ENCODE measurements at places on chromosomes 16 and 17.

DNA sequence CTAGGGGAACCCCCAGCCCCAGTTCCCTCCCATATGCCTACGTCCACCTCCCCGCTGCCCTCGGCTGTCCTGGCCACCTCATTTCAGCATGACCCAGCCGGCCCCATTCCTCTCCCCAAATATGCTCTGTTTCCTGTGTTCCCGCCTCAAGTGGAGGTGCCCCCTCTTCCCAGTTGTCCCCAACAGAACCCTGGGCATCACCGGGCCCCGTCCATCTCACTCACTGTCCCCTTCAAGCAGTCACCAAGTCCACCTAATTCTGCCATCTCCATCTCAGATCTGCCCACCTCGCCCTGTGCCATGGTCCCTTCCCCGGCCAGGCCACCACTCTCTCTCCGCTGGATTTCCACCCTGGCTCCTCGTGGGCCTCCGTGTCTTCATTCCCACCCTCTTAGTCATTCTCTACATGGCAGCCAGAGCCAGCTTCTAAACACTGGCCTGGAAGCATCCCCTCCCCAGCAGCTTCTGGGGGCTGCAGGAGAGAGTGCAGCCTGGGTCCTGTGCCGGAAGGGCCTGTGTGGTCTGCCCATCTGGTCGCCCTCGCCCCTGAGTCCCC is 12.8 kb downstream of the CDK3 start:
- DNase-seq: no peak

- DNase-seq: no peak
These were observed 1.0 kb downstream of the IL27 start for GRCh38 chr16:28505489-28506137.

GRCh38 chr16:55048745-55049144 is 118.1 kb downstream of the IRX5 start:
- no peak for DNase-seq

- no peak for DNase-seq
These were observed 2.9 kb upstream of the AOC3 start for GRCh38 chr17:42848093-42848492.

DNA sequence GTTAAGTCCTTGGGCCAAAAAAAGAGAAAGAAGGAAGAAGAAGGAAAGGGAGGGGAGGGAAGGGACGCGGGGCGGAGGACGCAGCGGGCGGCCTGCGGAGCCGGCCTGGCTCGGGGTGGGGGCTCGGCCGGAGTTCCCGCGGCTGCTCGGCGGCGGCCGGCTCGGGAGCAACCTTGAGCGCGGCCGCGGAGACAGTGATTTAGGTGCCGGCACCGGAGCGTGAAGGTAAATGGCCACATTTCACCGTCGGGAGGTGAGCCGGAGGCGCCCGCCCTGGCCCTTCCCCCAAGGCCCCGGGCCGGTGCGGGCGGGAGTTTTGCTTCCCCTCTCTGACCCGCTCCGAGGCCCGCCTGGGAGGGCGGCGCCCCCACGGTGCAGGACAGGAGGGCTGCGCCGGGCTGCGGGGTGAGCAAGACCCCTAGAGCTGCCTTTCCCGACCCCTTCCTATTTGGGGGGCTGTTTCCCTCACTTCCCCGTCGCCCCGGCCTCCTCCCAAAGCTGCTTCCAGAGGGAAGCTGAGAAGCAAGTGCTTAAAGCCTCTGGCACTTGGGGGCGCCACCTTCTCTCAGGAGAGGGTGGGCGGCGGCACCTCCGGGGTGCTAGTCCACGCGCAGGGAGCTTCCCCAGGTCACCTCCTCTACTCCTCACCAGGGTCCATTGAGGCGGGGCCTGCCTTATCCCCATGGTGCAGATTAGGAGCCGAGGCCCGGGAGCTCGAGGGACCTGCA is 56.5 kb downstream of the MRM1 start:
- no peak for DNase-seq

- no peak for DNase-seq
These were observed 2.0 kb downstream of the RHBDF2 start for GRCh38 chr17:76499267-76499667.

DNA sequence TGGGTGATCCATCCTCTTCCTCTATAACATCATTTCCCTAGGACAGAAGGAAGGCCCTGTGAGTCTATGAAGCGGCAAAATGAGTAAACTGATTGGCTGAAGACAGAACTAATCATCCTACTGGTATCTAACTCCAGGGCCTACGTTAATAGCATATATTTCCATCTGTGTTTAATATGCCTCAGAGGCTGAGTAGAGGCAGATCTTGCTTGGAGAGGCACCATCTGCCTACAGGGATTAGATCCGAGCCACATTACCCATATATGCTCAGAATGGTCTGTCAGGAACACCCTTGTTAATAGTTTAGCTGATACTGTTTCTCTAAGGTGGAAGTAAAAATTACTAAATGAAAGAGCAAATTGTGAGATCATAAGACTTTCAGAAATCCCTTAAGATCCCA is 13.2 kb upstream of the FOXJ1 start:
- DNase-seq: no peak

- no peak for DNase-seq
These were observed 331.5 kb downstream of the HAPSTR1 start for GRCh38 chr16:9422762-9423513.

DNA sequence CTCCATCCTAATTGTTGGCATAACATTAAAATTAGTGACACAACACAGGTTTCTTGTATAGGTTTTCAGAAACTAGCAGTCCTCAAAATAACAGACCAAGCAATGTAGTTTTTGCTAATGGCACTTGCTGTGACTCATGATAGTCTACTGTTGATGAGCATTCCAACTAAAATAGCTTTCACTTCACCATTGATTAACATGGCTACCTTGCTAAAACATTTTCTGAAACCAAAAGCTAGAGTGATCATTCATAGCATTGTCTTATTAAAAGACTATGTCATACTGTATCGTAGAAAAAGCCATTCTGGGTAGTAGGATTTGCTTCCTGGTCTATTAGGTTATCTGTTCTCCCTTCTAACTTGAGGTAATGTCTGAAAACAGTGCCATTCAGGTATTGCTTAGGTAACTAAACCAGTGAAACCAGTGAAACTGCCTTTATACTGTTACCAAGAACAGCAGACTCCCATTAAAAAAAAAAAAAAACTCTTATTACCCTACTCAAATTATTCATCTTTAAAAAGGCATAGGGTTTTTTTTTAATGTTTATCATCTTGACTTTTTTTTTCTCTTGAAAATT is 2.5 kb upstream of the CLTC start:
- DNase-seq: peak; percentile 3

GRCh38 chr17:27590864-27591263 is 40.1 kb upstream of the LGALS9 start:
- DNase-seq: no peak

GRCh38 chr16:20676268-20676825 is 21.1 kb downstream of the ACSM1 start:
- no peak for DNase-seq

GRCh38 chr17:71109697-71110096 is 940.4 kb downstream of the KCNJ2 start:
- no peak for DNase-seq

- DNase-seq: no peak
These were observed 1.8 kb upstream of the JMJD8 start for GRCh38 chr16:685967-686366.

DNA sequence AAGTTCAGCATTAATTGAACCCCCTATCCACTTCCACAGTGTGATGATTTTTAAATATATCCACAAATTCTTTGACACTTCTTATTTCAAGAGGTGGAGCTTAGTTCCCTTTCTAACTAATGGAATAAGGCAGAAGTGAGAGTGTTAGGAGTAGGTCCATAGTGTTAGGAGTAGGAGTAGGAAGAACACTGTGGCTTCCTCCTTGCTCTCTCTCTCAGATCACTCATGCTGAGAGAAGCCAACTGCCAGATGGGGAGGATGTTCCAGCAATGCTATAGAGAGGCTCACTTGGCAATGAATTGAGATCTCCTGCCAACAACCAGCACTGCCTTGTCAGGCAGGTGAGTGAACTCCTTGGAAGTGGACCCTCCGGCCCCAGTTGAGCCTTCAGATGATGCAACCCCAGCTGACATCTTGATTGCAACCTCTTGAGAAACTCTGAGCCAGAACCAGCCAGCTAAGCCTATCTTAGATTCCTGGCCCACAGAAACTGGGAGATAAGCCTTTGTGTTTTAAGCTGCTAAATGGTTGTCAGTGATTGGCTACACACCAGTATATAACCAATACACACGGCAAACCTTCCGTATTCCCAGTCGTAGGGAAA is 44.3 kb downstream of the SPECC1 start:
- DNase-seq: no peak

DNA sequence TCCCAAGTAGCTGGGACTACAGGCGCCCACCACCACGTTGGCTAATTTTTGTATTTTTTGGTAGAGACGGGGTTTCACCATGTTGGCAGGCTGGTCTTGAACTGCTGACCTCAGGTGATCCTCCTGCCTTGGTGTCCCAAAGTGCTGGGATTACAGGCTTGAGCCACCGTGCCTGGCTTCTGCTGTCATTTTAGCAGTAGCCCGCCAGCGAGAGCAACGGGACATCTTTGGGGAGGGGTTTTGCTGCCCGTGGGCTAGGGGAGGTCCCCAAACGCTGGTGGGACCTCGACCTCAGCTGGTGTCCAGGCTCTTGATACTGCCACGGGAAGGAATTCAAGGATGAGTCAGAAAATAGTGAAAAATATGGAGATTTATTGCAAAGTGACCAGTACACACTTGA is 108.1 kb upstream of the CACNG5 start:
- no peak for DNase-seq

- DNase-seq: no peak
These were observed 11.0 kb downstream of the CYB561 start for GRCh38 chr17:63434951-63435571.

DNA sequence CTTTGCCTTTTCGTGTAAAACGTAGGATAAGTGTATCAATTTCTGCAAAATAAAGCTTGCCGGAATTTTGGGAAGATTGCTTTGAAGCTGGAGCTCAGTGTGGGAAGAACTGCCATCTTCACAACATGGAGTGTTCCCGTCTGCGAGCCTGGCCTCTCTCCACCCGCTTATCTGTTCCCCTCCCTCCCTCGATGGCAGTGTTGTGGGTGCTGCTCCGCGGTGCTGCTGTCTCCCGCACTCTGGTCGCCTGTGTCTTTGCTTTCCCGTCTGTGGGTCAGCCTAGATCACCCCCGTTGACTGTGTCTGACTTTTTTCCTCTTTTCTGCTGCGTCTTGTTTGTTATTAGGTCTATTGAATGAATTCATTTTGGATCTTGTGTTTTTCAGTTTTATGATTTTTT is 17.0 kb downstream of the ACSF3 start:
- no peak for DNase-seq

DNA sequence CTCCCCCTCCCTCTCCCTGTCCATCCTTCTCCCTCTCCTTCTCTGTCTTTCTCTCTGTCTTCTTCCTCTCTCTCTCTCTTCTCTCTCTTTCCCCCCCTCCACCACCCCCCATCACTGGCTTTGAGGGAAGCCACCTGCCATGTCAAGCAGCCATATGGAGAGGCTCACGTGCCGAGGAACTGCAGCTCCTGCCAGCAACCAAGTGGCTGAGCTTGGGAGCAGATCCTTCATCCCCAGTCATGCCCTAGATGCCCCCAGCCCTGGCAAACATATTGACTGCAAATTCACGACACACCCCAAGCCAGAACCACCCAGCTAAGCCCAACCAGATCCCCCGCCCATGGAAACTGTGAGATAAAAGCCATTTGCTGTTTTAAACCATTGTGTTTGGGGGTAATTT is 40.9 kb upstream of the RBFOX3 start:
- no peak for DNase-seq

GRCh38 chr16:71179569-71179968 is 51.0 kb downstream of the HYDIN start:
- DNase-seq: no peak

All from NCI-H1105 treated with DMSO at 0.1 percent for 48 hours (cell line).